ENCODE measurements at places on chromosomes 6 and 20. TPM values are rescaled to one million over a fixed set of nuclear protein-coding genes. Genes with fewer than 3 reads are reported as not detected.

- no peak for DNase-seq
Observed at GRCh38 chr6:142026471-142026870, 106.3 kb upstream of the GJE1 start.

- no peak for DNase-seq
Observed at GRCh38 chr20:61537239-61538182, 285.4 kb downstream of the CDH4 start.

DTNBP1 gene
- total RNA-seq: 20.0 TPM

- no peak for DNase-seq
Observed at GRCh38 chr6:142155895-142156757, 9.1 kb downstream of the VTA1 start.

C20orf204 gene
- total RNA-seq: 49.1 TPM

RAET1L gene
- not detected for total RNA-seq

DNA sequence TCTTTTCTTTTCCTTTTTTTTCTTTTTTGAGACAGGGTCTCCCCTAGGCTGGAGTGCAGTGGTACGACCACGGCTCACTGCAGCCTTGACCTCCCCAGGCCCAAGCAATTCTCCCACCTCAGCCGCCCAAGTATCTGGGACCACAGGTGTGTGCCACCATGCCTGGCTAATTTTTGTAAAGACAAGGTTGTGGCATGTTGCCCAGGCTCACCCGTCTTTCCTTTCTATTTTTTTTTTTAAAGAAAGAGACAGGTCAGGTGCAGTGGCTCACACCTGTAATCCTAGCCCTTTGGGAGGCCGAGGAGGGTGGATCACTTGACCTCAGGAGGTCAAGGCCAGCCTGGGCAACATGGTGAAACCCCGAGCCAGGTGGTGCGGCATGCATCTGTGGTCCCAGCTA is 16.6 kb downstream of the BANF2 start:
- no peak for DNase-seq

GRCh38 chr6:106788761-106789160 is 159.4 kb downstream of the QRSL1 start:
- no peak for DNase-seq

OPRM1 gene
- total RNA-seq: not detected
